ENCODE measurements at places on chromosomes 2 and 18.
A peak's percentile ranks its signal among the peaks of the same experiment; 100 is the strongest.

DNA sequence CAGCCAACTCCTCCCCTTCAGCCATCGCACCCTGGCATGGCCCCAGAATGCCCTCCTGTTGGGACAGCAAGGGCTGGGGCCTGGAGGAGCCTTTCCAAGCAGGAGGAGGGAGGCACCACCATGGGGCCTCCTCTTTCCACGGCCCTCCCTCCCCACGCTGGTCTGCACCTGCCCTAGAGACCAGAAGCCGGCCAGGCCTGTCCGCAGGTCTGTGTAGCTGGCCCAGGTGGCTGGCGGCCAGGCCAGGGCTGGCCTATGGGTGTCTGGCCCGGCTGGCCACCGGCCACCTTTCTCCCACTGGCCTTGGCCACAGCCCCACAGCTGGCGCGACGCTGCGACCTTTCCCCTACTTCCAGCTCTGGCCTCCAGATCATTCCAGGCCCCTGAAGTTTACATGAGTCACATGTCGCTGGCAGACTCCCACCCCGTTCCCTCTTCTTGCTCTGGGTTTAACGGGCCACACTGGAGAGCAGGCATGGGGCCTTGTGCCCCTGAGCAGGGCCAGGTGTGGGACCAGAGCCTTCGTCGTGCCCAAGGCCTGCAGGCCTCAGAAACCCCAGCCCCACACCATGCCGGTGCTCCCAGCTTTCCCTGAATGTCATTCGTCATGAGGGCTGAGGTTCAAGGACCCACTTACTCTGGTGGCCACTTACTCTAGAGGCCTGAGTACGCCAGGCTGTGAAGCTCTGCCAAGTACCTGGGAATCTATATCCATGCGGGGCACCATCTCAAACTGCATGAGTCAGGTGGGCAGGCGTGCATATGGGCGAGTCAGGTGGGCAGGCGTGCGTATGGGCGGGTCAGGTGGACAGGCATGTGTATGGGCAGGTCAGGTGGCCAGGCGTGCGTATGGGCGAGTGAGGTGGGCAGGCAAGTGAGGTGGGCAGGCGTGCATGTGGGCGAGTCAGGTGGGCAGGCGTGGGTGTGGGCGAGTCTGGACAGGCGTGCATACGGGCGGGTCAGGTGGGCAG lies 33.3 kb upstream of the KLF11 start:
- peak; percentile 69 for DNase-seq

GRCh38 chr2:163264341-163264740 lies 425.8 kb upstream of the KCNH7 start:
- DNase-seq: peak; percentile 35

- no peak for DNase-seq
Measured at GRCh38 chr2:100954044-100954420, 48.1 kb upstream of the RPL31 start.

GRCh38 chr2:85938456-85938855 lies 49.7 kb upstream of the ST3GAL5 start:
- DNase-seq: no peak

GRCh38 chr18:44636241-44636640 lies 44.4 kb upstream of the SETBP1 start:
- no peak for DNase-seq

- DNase-seq: no peak
Measured at GRCh38 chr2:178208817-178209216, 14.5 kb downstream of the OSBPL6 start.

- DNase-seq: no peak
Measured at GRCh38 chr2:131058920-131059319, 34.3 kb downstream of the FAM168B start.

GRCh38 chr2:239401881-239402233 lies 1.0 kb upstream of the HDAC4 start:
- no peak for DNase-seq

- DNase-seq: no peak
Measured at GRCh38 chr18:6326566-6326965, 88.1 kb downstream of the L3MBTL4 start.
